ENCODE measurements at places on chromosomes 3 and 15.

DNA sequence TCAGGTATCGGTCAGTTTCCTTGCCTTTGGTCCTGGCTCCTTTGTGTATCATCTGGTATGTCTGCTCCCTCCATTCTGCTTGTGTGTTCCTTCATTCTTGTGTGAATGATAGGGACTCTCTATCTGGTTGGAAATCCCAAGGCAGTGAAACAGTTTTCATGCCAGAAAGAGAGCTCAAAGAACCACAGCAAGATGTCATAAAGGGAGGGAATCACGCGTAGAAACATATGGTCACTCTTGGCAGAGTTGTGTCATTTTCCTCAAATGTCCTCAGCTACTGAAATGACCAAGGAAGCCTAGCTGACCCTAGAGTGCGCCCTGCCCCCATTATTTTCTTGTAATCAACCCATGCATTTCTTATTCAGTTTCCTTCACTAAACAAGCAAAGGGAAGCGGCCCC lies 48.0 kb downstream of the RASGRP1 start:
- no peak for DNase-seq

DNA sequence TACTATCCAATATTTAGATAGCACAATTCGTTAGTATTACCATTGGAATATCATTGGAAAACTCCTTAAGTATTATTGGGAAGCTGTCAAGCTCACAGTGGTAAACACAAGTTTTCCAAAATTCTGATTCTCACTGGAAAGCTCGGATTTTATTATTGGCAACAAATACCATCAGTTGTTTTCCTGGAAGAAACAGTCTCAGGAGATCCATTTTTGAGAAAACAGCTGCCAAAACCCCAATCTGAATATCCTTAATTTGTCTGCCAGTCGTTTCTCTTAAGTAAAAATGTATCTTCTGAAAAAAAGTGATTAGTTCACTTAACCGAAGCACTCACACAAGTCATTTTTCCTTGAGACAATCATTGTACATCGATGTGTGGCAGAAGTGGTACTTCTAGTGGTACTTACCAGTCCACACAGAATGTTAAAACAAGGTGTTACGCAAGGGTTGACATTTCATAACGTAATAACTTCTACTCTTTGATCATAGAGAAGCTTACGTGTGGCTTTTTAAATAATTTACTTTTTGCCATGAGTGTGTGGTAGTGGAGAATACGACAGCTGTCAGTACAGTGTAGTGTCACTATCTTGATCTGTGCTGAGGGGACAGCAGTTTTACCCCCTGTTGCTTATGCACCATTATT lies 74.9 kb downstream of the FAM43A start:
- DNase-seq: no peak

DNA sequence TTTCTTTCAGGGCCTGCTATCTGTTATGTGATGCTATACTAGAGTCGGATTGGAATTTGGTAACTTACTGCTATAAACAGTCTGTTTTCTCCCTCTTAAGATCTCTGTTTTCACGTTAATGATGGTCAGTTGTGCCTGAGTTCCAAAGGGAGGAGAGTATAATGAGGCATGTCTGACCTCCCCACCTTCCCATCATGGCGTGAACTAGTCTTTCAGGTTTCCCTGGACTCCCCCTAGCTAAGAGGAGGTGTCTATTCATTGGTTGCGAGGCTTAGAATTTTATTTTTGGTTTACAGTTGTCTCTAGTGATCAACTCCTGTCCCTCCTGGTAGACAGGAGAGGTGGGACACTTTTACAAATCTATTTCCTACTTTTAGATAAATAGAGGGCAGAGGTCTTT lies 27.8 kb upstream of the PXYLP1 start:
- DNase-seq: no peak

- DNase-seq: no peak
Observed at GRCh38 chr15:98983334-98983733, 24.3 kb downstream of the PGPEP1L start.

GRCh38 chr3:149247929-149248691 lies 26.5 kb upstream of the CP start:
- no peak for DNase-seq

DNA sequence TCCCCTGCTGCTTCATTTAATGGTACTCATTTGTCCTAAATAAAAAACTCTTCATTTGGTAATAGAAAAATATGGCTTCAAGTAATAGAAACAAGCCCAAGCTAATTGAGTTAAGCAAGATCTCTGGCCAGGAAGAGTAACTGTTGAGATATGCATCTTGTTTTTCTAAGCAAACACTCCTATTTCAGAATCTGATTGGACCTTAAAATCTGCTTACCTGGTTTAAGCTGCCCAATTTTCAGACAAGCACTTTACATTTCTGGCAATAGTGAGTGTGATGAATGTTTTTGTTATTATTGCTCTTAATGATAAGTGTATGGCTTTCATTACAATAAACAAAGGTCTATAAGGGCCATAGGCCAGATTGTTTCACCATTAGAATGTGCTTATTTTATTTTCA lies 86.2 kb downstream of the CMSS1 start:
- no peak for DNase-seq

- no peak for DNase-seq
Observed at GRCh38 chr3:42476225-42477125, 26.0 kb upstream of the VIPR1 start.

- no peak for DNase-seq
Observed at GRCh38 chr15:59501597-59501996, 63.6 kb downstream of the FAM81A start.

GRCh38 chr15:56815247-56815646 lies 81.9 kb upstream of the ZNF280D start:
- DNase-seq: no peak

- no peak for DNase-seq
Observed at GRCh38 chr3:31456373-31456772, 76.4 kb upstream of the STT3B start.
